ENCODE measurements at places on chromosomes 2 and 18. TPM values are rescaled to one million over a fixed set of nuclear protein-coding genes. Genes with fewer than 3 reads are reported as not detected.

GRCh38 chr2:61362873-61363272 is 108.0 kb downstream of the USP34 start:
- DNase-seq: no peak

- no peak for DNase-seq
These were observed 3.8 kb downstream of the SLC4A1AP start for GRCh38 chr2:27667446-27667845.

DNA sequence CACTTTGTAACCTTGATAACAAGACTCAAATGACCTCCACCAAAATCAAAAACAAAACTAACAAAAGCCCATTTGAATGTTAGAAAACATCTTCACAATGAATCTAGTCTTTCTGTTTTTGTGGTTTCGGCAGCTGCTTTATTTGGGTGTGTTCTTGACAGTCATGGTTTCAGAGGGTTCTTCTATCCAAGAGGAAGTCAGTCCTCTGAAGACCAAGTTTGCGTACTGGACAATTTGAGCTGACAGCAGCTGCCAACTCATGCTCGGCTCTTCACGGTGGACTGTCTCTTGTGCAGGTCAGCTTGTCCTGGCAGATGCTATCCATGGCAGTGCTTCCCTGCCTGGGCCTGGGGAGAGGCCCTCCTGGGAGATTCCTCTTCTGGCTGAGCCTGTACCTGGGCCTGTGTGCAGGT is 91.0 kb downstream of the TMEM17 start:
- DNase-seq: no peak

DNA sequence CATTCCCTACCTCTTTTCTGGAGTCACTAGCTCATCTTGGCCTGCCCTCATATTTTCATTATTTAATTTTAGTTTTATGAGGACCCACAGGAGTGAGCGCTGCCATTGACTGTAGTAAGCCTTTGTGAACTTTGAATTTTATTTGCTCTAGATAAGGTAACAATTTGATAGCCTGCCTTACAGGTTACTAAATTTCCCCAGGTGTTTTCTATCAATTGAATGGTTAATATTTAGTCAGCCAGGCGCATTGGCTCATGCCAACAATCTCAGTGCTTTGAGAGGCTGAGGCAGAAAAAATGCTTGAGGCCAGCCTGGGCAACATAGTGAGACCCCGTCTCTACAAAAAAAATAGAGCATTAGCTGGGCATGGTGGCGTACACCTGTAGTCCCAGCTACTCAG is 50.2 kb downstream of the DAW1 start:
- DNase-seq: no peak

- DNase-seq: no peak
These were observed 375.8 kb upstream of the NXPH2 start for GRCh38 chr2:139155991-139156390.

DNA sequence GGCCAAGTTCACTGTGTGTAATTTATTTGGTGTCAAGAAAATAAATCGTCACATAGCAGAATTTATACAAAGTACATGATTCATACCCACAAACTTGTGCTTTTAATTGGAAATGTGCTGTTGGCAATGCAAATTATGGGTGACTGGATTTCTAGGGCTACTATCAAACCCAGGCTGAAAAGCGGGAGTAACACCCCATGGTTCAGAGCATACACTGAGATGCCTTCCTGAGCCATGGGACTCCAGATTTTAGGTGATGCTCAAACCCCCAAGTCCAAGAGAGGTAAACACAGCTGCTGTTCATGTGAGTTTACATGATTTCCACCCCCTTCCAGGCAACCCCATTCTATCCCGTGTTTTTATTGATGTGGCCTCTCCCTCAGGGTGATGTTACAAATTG is 565.9 kb upstream of the ID2 start:
- no peak for DNase-seq

- DNase-seq: no peak
These were observed 3.7 kb downstream of the SMC6 start for GRCh38 chr2:17749753-17750438.

DNA sequence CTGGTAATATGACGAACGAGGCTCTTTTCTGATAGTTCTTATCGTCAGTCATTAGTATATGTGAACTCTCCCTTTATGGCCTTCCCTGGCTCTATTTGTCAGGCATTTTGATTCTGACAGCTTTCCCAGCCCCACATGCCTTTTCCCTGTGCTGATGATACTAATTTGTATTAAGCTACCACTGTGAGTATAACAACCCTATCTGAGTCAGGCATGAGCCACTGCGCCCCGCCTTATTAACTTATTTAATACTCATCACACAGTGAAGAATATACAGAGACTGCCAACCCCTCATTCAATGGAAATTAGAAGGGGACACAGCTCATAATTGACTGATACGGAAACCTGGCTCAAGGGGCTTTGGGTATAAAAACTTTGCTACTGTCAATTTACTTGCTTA is 140.0 kb downstream of the NETO1 start:
- DNase-seq: no peak

GRCh38 chr18:79755496-79756142 is 42.1 kb upstream of the KCNG2 start:
- no peak for DNase-seq

- DNase-seq: no peak
These were observed 20.5 kb downstream of the SETBP1 start for GRCh38 chr18:44701227-44701626.

DNA sequence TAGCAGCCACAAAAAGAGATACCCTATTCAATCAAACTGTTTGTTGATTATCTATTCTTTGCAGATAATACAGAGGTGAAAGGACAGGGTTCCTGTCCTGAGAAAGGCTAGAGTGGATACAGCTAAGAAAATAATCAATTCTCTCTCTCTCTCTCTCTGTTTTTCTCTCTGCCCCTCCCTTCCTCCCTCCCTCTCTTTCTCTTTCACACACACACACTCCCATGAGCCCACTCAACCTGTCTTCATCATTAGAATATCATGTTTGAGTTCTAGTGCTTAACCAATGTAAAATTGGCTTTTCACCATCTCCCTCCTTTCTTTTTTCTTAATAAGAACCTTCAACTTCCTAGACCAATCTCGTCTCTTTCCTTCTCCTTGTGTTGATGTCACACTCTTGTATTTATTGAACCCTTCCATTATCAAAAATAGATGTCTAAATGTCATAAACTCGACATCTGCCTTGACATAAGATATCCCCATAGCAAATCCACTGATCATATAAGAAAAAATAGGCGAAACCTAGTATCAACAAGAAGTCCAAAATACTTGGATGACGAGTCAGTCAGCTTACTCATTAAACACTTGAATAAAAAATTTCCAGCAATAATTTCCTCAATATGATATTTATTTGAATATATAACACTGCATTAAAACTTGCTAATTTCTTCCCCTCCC is 42.8 kb upstream of the CYTIP start:
- no peak for DNase-seq

- DNase-seq: no peak
These were observed 13.0 kb downstream of the POLR2D start for GRCh38 chr2:127844973-127845372.

DNA sequence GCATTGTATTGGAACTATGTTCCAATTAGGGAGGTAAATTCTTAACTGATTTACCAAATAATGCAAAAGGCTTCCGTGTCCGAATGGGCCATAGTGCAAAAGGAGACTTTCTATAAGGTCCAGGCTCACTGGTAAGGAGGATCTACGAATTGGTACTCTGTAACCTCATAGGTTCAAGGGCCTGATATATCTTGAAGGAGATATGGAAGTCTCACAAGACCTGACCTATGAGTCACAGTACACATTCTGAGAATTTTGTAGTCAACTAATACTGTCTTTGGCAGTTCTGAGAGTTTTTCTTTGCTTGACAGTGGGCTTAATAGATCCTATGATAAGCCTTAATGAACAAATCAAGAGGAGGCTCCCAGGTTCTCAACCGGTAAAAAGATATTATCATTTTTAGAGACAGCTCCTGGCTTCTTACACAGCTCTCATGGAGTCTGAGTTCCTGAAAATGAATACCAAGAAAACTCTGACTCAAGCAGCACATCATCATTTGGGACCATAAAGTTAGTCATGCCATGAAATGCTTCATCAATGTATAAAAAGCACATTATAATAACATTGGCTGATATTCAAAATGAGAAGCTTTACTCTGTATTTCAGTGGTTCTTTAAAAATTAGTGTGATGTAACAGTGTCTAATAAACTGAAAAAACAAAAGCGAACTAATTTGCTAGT is 1275.2 kb upstream of the CRIM1 start:
- no peak for DNase-seq

DNA sequence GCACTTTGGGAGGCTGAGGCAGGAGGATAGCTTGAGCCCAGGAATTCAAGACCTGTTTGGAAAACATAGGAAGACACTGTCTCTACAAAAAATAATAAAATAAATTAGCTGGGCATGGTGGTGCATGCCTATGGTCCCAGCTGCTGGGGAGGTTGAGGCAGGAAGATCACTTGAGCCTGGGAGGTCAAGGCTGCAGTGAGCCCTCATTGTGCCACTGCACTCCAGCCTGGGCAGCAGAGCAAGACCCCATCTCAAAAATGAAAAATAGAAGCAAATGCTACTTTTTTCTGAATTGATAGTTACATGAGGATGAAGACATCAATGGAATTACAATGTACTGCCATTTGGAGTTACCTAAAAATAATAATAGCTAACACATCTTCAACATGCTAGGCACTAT is 31.9 kb downstream of the METTL21A start:
- no peak for DNase-seq

- no peak for DNase-seq
These were observed 10.5 kb downstream of the CTDP1 start for GRCh38 chr18:79690071-79690470.

DNA sequence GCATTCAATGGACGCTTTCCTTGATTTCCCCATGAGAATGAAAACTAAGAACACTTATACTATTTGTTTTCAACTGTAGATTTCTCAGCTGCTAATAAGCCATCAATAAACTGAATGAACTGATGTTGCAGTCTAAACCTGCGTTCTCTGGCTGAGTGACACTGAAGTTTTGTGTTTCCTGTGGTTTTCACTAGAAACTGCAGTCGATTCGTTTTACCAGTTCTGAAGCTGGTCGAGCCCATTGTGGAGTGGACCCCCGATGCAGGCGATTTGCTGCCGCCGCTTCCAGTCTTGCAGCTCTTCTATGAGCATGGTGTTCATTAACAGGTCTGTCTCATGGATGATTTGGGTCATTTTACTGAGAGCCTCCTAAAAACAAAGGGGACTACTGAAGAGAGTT is 50.6 kb upstream of the STAT1 start:
- no peak for DNase-seq

DNA sequence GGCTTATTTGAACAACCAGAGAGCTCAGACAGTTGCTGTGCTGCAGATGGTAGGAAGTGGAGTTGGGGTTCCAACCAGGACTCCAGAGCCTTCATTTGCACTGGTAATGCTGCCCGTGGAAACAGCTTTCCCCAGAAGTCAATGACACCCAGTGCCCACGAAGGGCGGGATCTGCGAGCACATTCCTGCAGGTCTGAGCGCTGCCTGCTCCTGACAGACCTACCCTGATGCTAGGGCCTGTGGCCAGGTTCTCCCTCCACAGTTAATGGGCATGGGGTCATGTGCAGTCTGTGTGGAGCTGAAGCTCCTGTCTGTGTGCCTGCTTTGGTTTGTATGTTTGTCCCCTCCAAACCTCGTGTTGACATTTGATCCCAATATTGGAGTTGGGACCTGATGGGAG is 299.0 kb upstream of the HS6ST1 start:
- DNase-seq: no peak

- DNase-seq: no peak
These were observed 675.5 kb upstream of the SLC8A1 start for GRCh38 chr2:41127351-41127750.

DNA sequence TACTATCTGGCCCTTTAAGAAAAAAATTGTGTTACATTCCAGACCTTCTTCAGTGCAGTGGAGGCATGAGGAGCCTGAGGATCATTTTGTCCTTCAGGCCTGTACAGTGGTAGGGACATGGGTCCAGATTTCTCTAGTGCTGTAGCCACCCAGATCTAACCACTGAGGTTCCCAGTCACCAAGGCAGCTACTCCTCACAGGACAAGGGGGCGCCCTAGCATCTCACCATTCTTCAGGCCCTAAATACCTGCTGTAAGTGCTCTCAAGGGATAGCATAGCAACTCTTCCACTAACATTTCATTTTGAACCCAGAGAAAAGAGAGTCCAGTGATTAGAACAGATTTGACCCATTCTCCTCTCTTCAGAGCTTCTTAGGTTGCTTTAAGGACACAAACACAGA is 1533.0 kb downstream of the LRP1B start:
- no peak for DNase-seq

- DNase-seq: no peak
These were observed 40.0 kb upstream of the FOSL2 start for GRCh38 chr2:28352610-28353195.

DNA sequence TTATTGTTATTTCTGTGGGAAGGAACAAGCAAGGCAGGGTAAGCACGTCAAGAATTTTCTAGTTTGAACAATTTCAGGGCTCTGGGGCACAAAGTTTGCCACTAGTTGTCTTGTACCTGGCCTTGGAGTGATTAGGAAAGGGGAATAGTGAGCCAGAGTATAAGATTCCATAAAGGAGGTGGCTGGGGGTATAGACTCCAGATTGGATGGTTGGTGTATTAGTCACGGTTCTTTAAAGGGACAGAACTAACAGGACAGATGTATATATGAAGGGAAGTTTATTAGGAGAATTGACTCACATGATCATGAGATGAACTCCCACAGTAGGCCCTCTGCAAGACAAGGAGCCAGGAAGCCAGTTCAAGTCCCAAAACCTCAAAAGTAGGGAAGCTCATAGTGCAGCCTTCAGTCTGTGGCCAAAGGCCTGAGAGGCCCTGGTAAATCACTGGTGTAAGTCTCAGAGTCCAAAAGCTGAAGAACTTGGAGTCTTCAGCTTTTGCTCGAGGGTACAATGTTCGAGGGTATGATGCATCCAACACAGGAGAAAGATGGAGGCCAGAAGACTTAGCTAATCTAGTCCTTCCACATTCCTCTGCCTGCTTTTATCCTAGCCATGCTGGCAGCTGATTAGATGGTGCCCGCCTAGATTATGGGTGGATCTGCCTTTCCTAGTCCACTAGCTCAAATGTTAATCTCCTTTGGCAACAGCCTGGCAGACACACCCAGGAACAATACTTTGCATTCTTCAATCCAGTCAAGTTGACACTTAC is 31.5 kb upstream of the PTPRM start:
- no peak for DNase-seq

DNA sequence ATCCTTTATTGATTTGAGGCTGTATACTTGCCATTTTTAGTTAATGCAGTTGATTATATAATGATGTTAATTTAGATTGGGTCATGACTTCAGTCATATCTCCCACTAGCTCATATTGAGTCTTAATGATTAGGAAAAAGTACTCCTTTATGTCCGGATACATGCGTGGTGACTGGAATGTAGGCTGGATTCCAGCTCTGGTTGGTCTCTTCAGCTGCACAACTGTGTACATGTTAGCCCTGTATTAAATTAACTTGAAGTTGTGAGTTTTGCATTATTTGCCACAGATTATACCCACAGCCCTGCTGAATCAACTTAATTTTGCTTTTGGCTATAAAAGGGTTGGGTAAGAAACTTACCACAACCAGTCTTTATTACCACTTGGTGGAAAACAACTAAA is 22.5 kb downstream of the MOB4 start:
- no peak for DNase-seq

GRCh38 chr2:134936691-134937090 is 18.1 kb downstream of the CCNT2 start:
- no peak for DNase-seq

HRH4 gene
- total RNA-seq: not detected

ASB18 gene
- total RNA-seq: not detected

C1GALT1C1L gene
- 1.2 TPM for total RNA-seq

DUSP19 gene
- total RNA-seq: 0.58 TPM

IL36RN gene
- 0.04 TPM for total RNA-seq

COBLL1 gene
- total RNA-seq: 57.2 TPM

SERPINB10 gene
- total RNA-seq: not detected

SOS1 gene
- 16.4 TPM for total RNA-seq

CD8B2 gene
- not detected for total RNA-seq

TSPYL6 gene
- not detected for total RNA-seq

AFG3L2 gene
- 50.2 TPM for total RNA-seq

Measured in kidney epithelial cell (primary cell).